AG09309 (cell line): ENCODE measurements at places on chromosomes 1 and 21.

GRCh38 chr21:21246007-21246406 lies 247.8 kb downstream of the NCAM2 start:
- DNase-seq, result no peak

- no peak for DNase-seq
Measured at GRCh38 chr1:204992201-204992997, 50.6 kb upstream of the CNTN2 start.

DNA sequence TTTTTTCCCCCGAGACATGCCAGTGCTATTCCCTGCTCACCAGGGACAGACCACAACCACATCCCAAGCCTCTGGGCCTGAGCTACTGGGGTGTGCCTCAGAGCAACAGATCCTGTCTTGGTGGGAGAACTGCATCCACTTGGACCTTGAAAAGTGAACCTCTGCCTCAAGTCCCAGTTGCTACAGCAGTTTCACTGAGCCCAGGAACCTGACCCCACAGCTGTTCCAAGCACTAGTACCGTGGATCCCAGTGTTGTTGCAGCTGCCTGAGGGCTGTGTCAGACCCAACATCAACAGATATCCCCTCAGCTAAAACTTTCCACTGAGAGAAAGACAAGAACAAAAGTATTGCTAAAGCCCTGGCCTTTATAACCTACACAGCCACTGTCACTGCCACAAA lies 373.0 kb downstream of the PLPP3 start:
- DNase-seq, result no peak

GRCh38 chr1:61141288-61142042 lies 59.1 kb downstream of the NFIA start:
- DNase-seq, result peak; percentile 42

- DNase-seq, result no peak
Measured at GRCh38 chr1:213779228-213779627, 208.5 kb upstream of the PROX1 start.

GRCh38 chr1:226261818-226262217 lies 38.4 kb downstream of the MIXL1 start:
- no peak for DNase-seq

GRCh38 chr1:246324711-246325110 lies 182.4 kb downstream of the SMYD3 start:
- DNase-seq, result no peak

- DNase-seq, result no peak
Measured at GRCh38 chr1:181141431-181141910, 53.0 kb downstream of the IER5 start.

- DNase-seq, result no peak
Measured at GRCh38 chr1:65524931-65525265, 104.4 kb downstream of the LEPR start.

DNA sequence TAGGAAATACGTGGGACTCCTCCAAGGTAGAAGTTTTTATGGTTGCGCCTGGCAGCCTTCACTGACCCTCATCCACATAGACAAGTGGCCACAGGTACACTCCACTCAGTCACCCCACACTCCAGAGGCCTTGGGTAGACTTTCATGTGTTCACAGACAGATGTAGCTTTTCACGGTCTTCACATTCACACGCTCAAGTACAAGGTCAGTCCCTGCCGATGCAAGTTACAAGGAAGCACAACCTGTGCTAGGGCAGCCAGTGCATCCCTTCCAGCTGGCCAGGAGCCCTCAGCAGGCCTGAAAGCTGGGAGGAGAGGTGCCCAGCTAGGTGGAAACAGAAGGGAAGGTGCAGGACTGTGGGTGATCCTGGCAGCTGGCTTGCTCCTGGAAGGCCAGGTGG lies 55.5 kb upstream of the FAM20B start:
- DNase-seq, result no peak

DNA sequence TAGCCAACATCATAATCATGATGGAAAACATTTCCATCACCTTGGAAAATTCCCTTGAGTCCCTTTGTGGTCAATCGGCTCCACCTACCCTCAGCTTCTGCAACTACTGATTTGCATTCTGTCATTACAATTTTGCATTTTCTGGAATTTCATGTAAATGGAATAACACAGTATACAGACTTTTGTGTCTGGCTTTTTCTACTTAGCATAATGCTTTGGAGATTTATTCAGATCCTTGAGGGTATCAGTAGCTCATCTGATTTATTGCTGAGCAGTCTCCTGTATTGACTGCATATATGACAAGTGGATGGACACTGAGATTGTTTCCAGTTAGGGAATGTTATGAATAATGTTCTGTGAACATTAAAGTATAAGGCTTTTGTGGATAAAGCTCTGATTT lies 358.3 kb downstream of the USP25 start:
- DNase-seq, result no peak

DNA sequence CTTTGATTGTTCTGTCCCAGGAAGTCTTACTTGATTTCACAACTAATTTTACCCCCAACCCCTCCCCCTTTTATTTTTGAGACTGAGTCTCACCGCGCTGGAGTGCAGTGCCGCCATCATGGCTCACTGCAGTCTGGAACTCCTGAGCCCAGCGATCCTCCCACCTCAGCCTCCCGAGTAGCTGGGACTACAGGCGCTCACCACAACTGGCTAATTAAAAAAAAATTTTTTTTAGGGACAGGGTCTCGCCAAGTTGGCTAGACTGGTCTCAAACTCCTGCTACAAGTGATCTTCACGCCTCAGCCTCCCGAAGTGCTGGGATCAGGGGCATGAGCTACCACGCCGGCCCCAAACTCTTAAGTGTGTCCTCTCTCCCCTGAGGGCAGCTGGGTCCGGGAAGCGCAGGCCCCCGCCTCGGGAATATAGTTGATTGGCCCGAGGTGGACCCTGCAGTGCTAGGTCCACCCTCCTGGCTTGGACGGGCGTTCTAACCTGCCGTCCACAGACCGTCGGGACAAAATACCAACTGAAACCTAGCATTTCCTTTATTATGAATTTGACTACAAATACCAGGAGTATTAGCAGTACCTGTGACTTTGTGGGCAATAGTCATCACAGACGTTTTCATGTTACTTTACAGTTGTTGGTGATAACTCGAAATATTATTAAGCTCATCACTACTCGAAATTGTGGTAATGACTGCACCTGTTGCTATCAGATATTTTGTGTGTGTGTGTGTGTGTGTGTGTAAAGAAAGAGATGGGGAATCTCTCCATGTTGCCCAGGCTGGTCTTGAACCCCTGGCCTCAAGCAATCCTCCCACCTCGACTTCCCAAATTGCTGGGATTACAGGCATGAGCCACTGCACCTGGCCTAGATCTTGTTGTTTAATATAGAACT lies 642 bp upstream of the PARP1 start:
- no peak for DNase-seq

DNA sequence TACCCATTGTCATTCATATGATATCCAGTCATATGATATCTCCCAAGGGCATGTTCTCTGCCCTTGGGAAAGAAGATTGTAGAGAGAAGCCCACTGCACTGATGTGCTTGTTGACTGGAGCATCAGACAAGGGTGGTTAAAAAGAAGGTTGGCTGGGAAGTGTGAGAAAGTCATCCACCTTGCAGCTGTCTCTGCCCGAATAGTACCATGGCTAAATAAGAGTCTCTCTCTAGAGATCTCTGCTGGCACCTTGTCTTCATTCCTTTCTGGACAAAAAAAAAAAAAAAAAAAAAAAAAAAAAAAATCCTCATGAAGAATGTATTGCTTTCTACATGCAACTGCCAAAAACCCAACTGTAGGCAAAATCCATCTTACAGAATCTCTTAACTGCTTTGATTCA lies 349.7 kb upstream of the ESRRG start:
- no peak for DNase-seq

DNA sequence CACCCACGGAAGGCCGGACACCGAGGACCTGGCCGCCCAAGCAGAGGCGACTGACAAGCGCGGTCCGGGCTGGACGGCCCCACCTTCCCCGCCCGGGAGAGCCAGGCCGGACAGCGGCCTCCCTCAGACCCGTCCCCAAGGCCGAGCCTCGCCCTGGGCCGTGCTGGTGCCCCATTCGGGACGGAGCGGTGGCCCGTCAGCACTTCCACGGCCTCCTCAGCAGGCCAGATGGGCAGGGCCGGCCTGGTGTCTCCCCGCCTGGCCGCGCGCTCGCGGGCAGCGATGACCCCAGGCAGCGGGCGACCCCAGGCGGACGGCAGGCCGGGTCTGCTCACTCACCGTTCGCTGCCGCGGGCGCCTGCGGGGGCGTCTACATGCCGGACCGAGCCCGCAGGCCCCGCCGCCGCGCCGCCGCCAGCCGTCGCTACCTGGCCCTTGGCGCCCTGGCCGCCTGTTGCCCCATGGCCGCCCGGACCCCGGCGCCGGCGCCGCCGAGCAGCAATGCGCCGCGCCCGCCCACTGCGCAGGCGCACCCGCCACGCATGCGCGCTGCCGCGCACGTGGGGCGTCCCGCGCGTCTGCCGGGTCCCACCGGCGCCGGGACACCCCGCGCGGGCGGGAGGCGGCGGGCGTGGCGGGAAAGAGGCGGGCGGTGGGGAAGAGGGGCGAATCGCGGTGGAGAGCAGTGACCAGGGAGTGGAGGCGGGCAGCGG lies at the start of gene NADK:
NADK (minus strand) TSS at position 521 of the 713 bp plus-strand sequence. CDS start 13,064 bp downstream, outside the sequence.
- DNase-seq, result no peak
